ENCODE measurements at places on chromosomes 3 and 15.
A peak's percentile ranks its signal among the peaks of the same experiment; 100 is the strongest.

DNA sequence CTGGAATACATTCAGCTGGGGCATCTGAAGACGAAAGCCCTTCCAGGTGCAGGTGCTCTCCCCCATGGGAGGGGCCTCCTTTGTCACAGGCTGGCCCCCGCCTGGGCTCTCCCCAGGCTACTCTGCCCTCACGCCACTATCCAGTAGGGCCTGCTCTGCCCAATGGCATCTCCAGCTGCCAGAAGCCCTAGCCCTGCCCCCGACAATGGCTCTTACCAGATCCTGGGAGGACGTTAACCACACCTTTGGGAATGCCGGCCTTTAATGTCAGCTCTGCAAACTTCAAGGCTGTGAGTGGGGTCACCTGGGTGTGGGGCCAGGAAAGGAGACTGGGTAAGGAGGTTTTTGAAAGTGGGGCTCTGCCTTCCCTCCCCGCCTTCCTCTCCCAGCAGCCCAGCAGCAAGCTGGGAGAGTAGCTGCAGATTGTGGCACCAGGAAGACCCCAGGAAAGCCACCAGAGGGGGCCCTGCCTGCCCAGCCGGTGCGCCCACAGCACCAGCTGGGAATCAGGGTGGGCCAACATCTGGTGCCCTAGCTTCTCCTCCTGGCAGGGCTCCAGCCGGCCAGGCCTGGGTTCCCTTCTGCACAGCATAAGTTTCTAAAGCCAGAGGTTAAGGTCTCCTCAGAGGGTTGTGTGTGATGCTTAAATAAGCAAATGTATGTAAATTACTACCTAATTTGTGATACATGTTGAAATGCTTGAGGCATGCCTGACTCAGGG, 40.4 kb upstream of the SLC41A3 start:
- no peak for DNase-seq

GRCh38 chr3:154139996-154140436, 18.8 kb downstream of the ARHGEF26 start:
- no peak for DNase-seq

GRCh38 chr15:57537488-57538264, 54.0 kb upstream of the MYZAP start:
- no peak for DNase-seq

- no peak for DNase-seq
These were observed 90.6 kb downstream of the LIPC start for GRCh38 chr15:58522391-58522790.

DNA sequence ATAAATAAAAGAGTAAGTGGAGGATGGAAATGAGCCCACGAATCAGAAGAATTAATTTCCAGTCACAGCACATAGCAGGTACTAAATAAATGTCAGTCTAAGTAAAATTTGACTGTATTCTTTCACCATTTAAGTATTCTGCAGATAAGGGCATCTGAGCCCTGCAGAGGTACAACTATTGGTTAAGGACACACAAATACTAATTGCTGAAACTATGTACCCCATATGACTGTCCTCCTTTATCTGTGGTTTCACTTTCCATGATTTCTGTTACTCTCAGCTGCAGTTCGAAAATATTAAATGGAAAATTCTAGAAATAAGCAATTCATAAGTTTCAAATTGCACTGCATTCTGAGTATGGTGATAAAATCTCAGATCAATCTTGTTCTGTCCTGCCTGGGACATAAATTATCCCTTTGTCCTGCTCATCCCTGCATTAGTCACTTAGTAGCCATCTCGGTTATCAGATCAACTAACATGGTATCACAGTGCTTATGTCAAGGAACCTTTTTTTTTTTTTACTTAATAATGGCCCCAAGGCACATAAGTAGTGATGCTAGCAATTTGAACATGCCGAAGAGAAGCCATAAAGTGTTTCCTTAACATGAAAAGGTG, 95.1 kb downstream of the LSAMP start:
- no peak for DNase-seq

DNA sequence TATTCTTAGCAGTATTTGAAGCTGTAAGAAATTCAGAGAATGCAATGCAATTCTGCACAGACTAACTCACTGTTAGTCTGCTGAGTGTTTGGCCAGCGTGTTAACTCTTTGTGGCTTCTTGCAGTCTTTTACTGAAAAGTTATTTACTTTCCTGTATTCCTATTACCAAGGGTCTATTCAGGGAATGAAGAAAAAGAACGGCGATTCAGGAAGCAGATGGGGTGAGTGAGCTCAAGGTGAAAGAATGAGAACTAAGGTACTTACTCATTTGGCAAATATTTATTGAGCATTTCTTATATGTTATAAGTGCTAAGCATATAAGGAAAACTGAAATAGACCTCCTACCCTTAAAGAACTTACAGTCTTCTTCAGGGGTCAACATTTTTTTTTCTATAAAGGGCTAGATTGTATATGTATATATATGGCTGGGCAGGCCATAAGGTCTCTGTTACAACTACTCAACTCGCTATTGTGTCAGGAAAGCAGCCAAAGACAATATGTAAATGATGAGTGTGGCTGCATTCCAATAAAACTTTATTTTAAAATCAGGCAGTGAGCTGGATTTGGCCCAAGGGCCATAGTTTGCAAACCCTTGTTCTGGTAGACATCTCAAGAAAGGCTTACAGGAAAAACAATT, 271.9 kb upstream of the GADL1 start:
- DNase-seq = peak; percentile 47

GRCh38 chr3:42991341-42992315, 12.5 kb downstream of the GASK1A start:
- no peak for DNase-seq

GRCh38 chr3:124843506-124844177, 43.5 kb downstream of the ITGB5 start:
- no peak for DNase-seq

DNA sequence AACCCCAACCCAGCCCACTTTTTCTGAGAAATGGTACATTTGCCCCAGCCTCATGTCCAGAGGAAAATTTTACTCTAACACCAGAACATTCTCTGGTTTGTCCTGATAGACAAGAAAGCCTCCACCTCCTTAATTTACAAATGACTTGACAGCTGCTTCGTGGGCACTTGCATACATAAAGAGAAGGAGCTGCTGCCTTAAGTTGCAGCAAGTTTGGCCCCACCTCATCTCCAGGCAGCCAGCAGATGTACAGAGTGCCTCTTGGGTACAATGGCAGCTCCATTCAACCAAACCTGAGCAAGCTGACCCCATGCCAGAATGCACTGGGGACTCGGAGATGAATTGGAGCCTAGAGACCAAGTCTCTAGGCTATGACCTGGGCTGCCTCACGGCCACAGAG, 6.2 kb upstream of the H1-8 start:
- DNase-seq = no peak

GRCh38 chr3:72099326-72100079, 314.6 kb upstream of the PROK2 start:
- DNase-seq = no peak

GRCh38 chr15:78171864-78172472, 22.8 kb downstream of the IDH3A start:
- DNase-seq = no peak

DNA sequence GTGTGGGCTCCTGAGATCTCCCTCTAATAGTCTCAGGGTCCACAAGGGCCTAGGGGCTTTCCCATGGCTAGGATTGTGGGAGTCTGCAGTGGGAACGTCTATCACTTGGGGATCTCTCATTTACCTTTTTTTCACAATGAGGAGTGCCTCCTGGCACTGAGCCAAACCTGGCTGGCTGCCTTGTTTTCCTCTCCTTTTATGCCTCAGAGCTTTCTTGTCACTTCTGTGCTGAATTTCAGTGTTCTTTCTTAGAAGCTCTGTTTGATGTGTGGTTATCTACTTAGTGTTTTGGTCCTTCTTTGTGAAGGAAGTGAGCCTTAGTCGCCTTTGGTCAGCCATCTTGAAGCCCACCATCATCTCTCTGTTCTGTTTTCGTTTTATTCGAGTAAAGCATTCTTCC, 33.9 kb downstream of the DOCK3 start:
- peak; percentile 8 for DNase-seq

DNA sequence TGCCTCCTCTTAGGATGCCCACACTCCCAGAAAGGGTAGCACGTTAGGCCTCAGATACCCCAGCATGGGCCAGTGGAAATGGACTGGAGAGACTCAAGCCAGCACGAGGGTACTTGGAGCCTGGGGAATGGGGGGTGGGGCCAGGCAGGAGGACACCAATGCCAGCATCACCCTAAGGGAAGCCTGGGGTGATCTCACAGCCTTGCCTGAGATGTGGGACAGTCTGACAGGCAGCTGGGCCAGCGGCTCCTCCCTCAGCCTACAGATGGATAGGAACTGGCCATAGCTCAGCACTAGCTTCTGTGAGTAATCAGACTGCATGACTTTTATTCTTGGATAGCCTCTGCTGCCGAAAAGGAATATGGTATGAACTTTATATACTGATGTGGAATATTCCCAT, 59.6 kb upstream of the MRPS22 start:
- DNase-seq = no peak

DNA sequence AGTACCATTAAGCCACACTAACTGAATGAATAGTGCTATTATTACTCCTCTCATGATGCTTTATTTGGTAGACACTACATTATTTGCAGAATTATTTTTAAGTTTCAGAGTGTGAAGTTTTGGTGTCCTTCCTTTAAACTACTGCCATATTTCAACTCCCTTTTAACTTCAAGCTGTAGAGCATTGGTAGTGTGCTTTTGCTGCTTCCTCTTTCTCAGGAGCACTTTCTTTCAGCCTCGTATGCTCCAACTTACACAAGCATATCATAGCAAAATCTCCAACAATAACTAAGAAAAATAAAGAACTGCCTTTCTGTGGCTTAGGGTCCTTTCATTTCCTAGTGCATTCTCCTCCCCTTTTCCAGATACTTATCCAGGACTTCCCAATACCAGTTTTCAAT, 476.4 kb upstream of the AGTR1 start:
- no peak for DNase-seq

GRCh38 chr3:39453134-39453533, 14.3 kb upstream of the MOBP start:
- no peak for DNase-seq

DNA sequence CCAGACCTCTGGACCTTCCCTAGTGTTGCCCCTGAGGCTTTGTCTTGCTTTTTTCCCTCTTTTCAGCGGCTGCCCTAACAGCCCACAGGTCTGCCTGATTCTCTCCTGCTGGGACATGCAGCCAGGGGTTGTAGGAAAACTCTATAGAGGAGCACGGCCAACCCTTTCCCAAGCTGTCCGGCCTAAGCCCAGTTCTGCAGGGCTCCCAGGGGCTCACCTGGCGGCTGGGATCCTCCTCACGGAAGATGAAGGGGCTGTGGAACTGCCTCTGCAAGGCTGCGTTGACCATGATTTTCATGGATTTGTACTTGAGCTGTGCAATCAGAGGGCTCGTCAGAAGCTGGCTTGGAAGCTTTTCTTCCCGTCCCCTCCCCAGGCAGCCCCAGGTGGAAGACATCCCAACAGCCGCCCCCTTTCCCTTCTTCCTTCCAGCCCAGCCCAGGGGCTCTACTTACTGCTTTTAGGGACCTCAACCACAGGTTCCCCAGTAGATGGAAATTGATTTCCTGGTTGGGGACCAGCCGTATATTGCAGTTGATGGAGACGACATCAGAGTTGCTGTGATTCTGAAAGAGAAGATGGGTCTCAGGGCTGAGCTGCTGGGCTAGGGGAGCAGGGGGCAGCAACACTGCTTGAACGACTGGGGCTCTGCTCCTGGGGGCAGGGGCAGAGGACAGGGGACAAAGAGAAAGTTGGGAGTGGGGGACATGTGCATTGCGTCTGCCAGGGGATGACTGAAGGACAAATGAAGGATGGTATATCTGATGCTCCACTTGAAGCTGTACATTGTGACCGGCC, 29.8 kb downstream of the FEM1B start:
- DNase-seq = no peak

DNA sequence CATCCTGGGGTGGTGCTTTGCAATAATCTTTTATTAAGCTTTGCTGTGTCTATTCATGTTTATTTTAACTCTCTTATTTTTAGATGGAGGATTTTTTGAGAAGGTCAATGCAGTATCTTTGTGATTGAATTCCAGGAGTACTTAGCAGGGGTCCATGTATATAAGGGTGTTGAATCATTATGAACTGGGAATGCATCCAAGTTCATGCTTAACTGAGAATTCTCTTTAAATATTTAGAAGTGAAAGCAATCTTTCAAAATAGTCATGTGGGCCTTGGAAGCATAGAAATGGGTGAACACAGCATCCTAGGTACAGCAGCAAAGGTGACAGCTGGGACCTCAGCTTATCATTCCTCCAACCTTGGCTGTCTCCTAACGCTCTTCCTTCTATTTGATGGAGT, 27.3 kb downstream of the SPTSSB start:
- DNase-seq = no peak

GRCh38 chr3:160130071-160130470, 95.2 kb upstream of the C3orf80 start:
- no peak for DNase-seq

DNA sequence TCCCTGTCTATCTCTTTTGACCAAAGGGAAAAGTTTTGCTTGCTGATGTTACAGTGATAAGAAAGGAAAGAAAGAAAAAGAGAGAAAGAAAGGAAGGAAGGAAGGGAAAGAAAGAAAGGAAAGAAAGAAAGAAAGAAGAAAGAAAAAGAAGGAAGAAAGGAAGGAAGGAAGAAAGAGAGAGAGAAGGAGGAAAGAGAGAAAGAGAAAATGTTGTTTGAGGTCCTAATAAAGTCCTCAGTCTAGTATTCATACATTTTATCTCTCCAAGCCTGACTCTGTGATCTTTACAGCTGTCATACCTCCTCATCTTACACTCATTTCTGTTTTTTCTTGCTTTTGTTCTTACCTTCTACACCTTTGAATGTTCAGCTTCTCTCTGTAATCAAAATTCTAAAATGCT, 111.4 kb upstream of the MBNL1 start:
- DNase-seq = no peak

DNA sequence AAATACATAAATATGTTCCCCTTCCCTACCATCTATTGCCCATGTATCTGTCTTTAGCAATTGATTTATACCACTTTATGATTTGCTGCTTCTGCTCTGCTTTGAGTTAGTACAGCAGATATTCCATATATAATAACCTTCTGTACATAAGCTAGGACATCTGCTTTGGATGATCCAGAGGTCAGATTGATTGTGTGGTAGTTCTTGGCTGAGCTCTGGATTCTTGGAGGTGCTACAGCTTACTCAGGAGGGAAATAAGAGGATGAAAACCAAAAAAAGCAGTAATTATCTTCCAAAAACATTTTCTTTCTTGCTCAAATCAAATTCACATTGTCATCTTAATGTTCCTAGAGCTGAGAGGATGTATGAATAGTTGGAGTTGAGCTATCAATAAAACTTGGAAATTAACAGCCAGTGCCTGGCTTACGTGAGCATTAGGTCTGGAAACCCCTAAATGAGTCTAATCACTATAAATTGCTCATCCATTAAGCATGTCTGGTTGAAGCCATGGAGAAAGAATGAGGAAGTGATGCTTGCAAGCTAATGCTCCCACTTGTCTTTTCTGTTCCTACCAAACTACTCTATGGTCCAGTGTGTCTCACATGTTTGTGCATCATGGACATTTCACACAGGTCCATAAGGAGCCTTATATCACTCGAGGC, 36.3 kb upstream of the TMEM42 start:
- DNase-seq = peak; percentile 87

DNA sequence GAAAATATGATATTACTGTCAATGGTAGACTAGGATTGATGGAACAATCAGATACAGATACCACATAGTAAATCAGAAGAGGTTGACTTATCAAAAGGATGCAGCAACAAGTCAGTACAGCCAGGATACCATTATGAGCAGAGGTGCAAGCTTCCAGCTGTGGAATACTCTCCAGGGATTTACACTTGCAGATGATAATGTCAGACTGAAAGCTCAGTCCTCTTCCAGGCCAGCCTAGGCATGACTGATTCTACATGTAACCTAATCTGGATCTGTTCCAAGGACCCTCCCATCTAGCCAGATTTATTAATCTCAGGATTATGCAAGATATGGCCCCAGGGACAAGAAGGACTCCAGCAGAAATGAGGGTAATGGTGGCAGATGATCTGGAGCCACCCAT, 8.2 kb downstream of the FILIP1L start:
- DNase-seq = peak; percentile 82
